ENCODE measurements at places on chromosomes 7 and 10.

DNA sequence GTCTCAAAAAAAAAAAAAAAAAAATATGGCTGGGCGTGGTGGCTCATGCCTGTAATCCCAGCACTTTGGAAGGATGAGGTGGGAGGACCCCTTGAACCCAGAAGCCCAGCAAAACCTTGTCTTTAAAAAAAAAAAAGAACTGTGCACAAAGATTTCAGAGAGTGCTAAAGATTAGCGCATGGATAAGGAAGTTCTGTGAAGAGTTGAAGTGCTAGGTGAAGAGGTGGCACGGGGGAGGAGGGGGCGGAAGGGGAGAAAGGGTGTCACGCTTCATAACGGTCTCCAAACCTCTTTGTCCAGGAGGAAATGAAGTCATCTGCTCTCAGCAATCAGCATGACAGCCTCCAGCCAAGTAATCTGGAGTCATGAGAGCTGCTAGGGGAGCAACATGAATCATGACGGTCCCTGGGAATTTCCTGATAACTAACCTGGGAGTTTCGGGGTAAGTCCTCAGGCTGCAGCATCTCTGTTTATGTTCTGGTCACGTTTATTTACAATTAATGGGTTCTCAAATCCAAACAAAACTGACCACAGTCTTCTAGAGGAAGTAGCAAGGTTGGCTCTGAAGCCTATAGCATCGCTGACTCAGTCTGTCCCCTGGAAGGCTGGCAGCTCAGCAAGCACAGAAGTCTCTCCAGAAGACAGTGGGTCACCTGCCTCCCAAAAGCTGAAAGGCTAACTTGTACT lies 1.9 kb upstream of the PLAU start:
- no peak for DNase-seq

DNA sequence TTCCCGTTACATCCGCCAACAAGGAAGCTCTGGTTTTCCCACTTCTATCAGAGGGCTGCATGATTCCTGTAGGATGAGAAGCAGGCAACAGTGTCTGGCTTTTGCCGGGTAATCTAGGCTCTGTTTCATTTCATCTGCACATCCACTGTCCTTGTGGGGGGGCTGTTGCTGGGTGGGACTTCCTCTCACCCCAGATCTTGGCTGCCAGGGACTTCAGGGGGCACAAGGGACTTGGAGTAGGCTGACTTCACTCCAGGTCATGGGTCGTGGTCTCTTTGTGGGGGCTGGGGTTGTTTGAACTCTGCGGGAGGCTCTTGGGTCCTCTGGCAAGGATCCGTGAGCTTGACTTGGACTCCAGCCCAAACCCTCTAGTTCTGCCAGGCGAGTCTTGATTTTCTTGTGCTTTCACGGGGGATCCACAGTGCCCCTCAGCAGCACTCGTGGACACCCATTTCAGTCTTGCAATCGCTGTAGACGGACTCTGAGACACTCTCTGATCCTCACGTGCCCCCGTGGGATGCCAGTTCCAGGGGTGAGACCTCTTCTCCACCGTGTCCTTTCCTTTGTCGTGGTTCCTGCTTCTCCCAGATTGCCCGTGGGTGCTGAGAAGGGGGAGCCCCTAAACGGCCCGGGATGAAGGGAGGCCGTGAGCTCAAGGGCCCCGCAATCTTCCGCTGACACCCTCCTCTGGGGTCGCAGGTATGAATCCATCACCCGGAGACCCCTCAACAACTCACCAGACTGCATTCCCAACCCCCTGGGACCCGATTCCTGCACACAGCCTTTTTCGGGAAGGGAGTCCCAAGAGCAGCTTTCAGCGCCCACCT lies 21.4 kb upstream of the ZNF273 start:
- DNase-seq = no peak

DNA sequence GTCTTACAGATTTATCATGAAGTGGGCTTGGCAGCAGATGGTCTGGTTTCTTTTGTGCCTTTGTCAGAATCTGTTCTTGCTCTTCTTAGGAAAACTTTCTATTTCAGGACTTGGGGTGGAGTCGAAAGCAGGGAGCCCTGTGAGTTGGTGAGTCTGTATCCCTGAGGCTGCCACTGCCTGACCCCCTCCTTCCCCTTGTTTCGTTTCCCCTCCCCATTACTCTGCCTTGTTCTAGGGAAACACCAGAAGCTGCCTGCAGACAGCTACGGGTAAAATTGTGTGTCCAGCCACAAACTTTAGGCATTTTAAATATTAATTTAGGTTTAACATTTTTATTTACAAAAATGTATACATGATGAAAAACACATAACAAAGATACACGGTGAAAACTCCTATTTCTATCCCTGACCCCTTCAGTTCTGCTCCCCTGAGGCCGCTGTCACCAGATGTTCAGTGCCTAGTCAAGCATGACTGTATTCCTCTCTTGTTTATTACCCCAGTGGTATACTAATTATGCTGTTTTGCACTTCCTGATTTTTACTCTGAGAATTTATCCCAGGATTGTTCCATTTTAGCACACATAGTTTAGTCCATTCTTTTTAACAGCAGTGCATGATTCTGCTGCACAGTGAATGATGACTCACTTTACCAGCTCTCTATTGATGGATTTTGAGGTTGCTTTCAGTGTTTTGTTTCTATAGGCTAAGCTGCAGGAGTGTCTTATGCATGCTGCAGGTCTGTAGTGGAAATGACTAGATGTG lies 9.1 kb downstream of the TSPAN14 start:
- no peak for DNase-seq

DNA sequence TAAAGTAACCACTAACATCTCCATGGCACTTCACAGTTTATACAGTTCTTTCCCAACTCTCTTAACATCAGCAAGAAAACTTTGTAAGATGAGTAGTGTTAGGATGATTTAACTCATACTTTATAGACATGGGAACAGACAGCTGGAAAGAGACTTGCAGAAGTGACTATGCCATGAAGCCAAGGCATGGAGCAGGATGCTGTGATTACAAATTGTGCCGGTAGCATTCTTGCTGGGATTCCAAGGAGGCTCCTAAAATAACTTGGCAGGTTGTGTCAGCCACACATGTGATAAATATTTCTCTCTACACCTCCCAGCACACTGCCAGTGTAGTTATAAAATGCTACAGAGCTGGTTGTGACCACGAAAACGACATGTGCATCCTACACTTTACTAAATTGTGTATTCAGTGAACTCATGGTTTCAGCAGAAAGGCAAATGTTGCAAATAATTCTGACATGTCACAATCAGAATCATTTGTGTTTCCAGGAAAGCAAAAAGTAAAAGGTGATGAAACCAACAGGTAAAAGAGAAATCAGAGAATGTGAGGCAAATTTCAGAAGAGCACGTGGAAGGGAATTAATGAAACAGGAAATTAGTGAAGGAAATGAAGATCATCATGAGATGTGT lies 5.6 kb upstream of the CYP3A4 start:
- no peak for DNase-seq

- no peak for DNase-seq
Measured at GRCh38 chr10:8902926-8903325, 848.4 kb downstream of the GATA3 start.
